M059J (cell line): ENCODE measurements at places on chromosomes 12 and 14.

DNA sequence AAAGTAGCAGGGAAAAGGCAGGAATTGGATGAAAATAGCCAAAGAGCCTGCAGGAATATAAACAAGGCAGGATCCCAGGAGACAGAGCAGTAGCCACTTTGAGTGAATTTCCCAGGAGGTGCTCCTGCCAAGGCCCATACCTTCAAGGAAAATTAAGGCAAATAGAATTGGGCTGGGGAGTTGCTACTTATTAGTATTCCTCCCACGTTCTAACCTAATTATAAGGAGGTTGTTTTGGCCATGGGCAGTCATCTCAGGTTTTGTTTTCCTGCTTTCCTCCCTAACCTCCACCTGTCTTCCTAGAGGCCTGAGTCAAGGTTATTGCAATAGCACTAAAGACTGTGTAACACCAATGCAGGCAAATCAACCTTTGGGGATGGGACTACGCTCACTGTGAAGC lies 73.1 kb downstream of the DAD1 start:
- no peak for DNase-seq

GRCh38 chr12:111041091-111041490 lies 120.7 kb upstream of the MYL2 start:
- DNase-seq = no peak

DNA sequence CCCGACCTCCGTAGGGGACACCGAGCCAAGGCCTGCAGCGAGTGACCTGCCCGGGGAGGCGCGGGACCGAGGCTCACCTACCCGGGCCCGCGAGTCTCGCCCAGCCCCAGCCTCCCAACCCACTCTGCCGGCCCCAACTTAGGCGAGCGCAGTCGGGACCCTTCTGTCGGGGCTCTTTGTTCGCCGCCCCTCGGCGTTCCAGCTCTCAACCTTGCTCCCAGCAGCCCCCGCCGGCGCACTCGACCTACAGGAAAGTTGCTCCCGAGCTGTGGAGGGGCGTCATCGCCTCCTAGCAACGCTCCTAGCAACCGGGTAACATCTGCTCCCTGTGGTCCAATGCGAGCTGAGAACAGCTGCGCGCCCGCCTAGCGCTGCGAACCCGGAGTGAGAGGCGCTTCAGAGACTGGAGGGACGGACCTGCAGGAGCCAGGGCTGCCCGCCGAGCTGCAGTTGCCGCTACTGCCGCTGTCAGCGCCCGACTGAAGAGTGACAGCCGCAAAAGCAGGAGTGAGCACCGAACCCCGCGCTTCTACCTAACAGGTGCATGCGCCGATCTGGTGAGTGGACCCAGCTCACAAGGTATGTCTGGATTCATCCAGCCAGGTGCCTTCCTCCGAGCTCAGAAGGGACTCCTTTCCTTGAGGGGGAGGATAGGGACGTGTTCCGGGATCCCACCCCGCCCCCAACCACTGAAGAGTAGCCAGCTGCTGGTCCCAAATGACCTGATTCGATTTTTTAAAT lies 355.0 kb downstream of the SNAPC1 start:
- DNase-seq = no peak

DNA sequence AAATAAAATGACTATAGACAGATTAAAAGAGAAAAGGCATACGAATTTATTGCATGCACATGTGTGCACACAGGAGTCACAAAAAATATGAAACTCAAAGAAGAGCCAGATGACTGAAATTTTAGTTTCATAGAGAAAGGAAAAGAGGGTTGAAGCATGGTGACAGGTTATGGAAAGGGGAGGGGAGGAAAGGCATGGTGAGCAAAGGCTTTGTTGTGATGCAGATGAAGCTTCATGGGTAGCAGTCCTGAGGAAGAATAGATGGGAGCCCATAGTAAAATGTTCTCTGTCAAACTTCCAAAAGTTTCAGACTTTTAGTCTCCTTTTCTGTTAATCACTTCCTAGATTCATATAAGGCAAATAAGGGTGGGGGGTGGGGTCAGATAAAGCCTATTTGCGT lies 612.7 kb upstream of the ATP2B1 start:
- no peak for DNase-seq

- peak; percentile 23 for DNase-seq
Observed at GRCh38 chr14:54105898-54106297, 149.3 kb upstream of the BMP4 start.

GRCh38 chr12:79001404-79001803 lies 136.8 kb downstream of the SYT1 start:
- no peak for DNase-seq
